ENCODE measurements at places on chromosomes 6 and 20. TPM values are rescaled to one million over a fixed set of nuclear protein-coding genes. Genes with fewer than 3 reads are reported as not detected.

Gene DUSP15
- not detected for polyA plus RNA-seq

Gene NOX3
- polyA plus RNA-seq = not detected

Gene MUC22
- not detected for polyA plus RNA-seq

Gene ULBP2
- polyA plus RNA-seq = not detected

Gene CEP85L
- polyA plus RNA-seq = 27.9 TPM

Gene TRIM38
- 18.2 TPM for polyA plus RNA-seq

Gene ULBP3
- polyA plus RNA-seq = not detected

Gene PTCRA
- polyA plus RNA-seq = 0.88 TPM

Gene PROKR2
- not detected for polyA plus RNA-seq

Gene PTGIS
- not detected for polyA plus RNA-seq
